ENCODE measurements at places on chromosomes 2 and 18.

DNA sequence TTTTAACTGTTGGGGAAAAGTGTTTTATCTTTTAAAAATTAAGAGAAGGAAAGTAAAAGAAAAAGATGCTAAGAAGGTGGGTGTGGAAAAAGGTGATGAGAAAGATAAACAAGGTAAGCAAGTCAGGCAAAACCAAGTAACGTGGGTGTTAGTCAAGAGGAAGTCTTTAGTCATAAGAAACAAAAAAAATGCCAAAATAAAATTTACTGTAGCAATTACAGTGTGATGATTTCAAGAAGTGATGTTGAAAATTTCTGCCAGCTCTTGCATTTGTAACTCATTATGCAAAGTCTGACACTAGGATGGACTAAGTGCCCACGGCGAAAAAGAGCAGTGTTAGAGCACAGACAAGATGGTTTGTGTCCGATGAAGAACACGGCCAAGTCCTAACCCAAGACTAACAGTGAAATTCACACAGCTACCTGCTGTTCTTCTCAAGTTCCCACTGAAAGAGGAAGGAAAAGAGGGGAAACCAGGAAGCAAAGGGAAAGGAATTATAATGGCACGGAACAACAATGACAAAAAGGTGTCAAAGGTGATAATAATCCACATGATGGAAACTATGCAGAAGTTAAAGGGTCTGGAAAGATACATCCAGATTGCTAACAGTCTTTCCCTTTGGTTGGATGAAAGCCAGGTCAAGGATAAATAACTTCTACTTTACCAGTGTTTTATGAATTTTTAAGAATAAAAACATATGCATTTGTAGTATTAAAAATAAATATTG is 34.1 kb downstream of the NOL10 start:
- no peak for DNase-seq

DNA sequence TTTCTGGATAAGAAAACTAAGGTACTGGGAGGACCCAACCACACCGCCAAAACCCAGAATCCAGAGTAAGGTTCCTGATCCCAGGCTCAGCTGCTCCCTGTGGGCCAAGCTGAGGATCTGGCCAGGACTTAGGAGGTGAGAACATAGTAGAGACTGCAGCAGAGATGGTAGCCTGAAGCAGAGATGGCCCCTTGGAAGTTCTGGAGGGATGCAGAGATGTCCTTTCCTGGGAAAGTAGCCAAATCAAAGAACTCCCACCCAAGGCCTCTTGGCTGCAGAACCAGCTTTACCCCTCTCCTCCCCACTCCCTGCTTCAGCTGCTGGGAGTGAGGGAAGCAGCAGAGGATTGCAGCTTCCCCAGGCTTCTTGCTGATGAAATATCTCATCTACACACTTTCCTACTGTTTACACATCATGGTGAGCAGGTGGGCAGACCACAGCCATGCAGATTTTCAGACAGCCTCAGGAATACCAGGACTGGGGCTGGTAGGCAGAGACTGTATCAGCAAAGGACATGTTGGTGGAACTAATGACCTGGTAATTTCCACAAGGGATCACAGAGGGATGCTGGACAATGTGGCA is 32.7 kb downstream of the TMEM17 start:
- DNase-seq = no peak

- DNase-seq = no peak
Measured at GRCh38 chr2:62408241-62408677, 97.7 kb downstream of the TMEM17 start.

DNA sequence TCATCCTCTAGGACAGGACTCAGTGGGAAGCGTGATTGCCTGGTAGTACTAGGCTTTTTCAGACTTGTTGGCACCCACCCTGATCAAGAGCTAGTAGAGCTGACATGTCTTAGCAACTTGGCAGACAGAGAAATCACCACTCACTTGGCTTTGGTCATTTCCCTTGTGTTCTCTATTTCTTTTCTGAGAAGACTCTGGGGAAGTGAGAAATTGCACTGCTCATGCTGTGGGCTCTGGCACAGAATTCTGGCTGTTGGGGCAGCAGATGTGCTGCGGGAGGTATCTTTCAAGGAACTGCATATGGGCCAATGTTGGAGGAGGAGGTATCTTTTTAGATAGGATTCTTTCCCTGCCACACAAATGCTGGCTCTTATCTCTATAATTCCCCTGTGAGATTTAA is 529.1 kb upstream of the MEX3C start:
- DNase-seq = no peak

DNA sequence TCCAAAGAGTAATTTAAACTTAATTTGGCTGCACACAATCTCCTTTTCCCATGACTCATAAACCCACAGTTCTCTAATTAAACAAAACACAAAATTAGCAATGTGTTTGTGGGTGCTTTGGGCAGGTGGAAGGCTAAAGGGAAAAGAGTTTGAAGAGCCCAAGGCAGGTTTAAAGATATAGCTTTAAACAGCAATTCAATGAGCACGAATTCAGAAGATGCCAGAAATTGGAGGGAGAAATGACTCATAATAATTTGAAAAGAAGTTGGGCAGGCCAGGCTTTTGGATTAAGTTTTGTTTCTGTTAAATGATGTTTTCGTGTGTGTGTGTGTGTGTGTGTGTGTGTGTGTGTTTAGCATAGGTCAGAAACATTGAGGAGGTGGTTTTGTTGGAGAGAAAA is 594.8 kb upstream of the ZEB2 start:
- no peak for DNase-seq

GRCh38 chr2:232979871-232980461 is 33.1 kb downstream of the NGEF start:
- DNase-seq = no peak

DNA sequence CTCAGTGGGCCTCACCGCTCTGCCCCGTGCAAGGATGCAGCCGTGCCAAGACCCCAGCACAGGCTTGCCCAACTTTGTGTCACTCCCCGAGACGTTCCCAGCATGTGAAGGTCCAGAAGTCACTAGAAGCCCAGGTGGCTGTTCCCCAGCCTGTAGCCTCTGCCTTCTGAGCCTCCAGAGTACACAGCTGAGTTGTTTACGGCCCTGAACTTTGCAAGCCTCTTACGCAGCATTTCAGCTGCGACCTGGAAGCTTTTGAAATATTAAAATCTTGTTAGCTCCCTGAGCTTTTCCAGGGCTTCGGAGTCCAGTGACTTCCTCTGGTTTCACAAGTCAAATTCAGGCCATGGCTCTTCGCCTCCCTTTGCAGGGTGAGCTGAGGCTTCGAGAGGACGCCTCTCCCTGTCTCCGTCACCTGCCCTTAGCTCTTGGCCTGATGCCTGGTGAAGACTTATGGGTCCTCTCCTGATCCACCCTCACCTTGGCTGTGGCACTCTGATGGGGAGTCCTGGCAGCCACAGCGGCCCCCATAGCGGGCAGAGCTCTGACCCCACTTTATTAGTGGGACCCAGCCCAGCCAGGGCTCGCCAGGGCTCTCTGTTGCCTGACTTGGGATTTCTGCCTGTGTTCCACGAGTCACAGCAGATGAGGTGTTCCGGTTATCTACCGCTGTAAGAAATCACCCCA is 76.5 kb upstream of the HPCAL1 start:
- DNase-seq = no peak
